ENCODE measurements at places on chromosomes 2 and 18. TPM values are rescaled to one million over a fixed set of nuclear protein-coding genes. Genes with fewer than 3 reads are reported as not detected.

GRCh38 chr2:203697190-203697589 is 9.2 kb upstream of the CD28 start:
- no peaks in the 10 kb centered on the region for H3K27me3 ChIP-seq
- no peak overlapping the region for H3K4me3 ChIP-seq
- no peak for DNase-seq
- H3K4me1 ChIP-seq = peaks cover 2% of the 10 kb centered on the region
- H3K36me3 ChIP-seq = peaks cover 9% of the 10 kb centered on the region

- no peak overlapping the region for H3K4me3 ChIP-seq
- H3K4me1 ChIP-seq = no peaks in the 10 kb centered on the region
- H3K27me3 ChIP-seq = no peaks in the 10 kb centered on the region
- H3K27ac ChIP-seq = no peak overlapping the region
- DNase-seq = no peak
These were observed 98.6 kb downstream of the CALCRL start for GRCh38 chr2:187349326-187349944.

DNA sequence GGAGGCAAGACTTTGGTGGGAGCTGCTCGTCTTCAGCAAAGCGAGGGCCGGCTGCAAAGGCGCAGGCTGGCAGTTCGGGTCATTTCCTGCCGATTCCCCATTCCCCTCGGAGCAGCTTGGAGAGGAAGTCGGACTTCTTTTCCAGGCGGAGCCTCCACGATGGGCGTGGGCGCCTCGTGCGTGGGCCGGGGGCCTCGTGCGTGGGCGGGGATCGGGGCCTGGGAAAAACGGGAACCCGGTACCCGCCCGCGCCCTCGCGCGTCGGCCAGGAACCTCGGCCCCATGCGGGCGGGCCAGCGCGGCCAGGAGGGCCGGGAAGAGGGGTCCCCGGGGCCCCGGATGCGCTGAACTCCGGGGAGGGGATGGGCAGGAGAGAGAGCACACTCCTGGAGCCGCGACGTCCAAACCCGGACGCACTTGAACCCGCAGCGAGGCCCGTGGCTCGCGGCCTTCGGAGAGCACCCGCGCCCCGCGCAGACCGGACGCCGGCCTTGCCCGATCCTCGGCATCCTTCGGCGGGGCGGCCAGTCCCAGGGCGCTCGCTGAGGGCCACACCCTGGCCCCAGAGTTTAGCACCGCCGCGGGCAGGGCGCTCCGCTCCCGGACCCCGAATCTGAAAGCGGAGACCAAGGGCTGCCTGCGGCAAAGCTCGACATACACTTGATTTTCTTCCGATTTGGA is 368.4 kb downstream of the MTX2 start:
- H3K4me1 ChIP-seq = peaks cover 2% of the 10 kb centered on the region
- H3K4me3 ChIP-seq = peak overlapping the region; percentile 43
- no peak for DNase-seq
- no peak overlapping the region for H3K27ac ChIP-seq
- H3K27me3 ChIP-seq = peaks cover 72% of the 10 kb centered on the region

DNA sequence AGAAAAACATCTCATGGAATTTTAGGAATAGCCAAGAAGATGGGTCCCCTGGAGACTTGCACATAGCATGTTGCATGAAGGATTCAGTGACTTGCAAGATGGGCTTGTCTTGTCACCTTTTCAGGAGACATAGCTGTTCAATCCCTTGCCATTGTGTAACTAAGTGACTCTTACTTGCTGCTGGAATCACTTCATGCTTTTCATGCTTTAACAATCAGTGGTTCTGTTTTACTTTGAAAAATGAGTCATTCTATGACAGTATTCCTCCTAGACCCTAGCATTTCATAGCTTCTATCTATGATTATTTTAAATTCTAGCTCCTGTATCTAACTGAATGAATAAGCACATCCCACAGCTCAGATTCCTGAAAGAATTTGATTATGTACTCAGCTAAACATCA is 2.8 kb downstream of the KYNU start:
- H3K4me1 ChIP-seq = no peaks in the 10 kb centered on the region
- no peaks in the 10 kb centered on the region for H3K27me3 ChIP-seq
- H3K27ac ChIP-seq = no peak overlapping the region
- DNase-seq = no peak

GRCh38 chr2:26477126-26477910 is 606 bp downstream of the OTOF start:
- no peaks in the 10 kb centered on the region for H3K27me3 ChIP-seq
- peak; percentile 29 for DNase-seq
- H3K36me3 ChIP-seq = no peaks in the 10 kb centered on the region
- peak overlapping the region; percentile 60 for H3K4me3 ChIP-seq
- H3K27ac ChIP-seq = peak overlapping the region; percentile 84

- no peak for DNase-seq
- no peaks in the 10 kb centered on the region for H3K36me3 ChIP-seq
- H3K27ac ChIP-seq = no peak overlapping the region
- no peak overlapping the region for H3K4me3 ChIP-seq
- no peaks in the 10 kb centered on the region for H3K4me1 ChIP-seq
These were observed 6.2 kb downstream of the RNU2-63P start for GRCh38 chr2:88010136-88010535.

DNA sequence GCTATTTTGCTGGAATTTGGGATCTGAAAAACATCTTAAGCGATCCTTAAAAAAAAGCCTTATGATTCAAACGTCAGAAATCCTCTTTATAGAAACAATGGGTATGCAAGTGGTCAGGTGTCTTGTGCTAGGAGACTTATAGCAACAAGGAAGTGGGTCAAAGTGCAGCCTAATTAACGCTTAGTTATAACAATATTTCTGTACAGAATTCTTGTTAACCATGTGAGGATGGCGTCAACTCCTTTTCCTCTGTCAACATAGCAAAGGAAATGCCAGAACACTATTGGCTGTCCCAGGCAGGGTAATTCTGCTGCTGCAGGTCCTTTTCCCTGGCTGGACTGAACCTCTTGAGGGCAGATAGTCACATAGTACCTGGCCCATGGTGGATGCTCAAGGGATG is 189.4 kb downstream of the MSH2 start:
- no peak for DNase-seq
- no peak overlapping the region for H3K27ac ChIP-seq
- H3K4me3 ChIP-seq = no peak overlapping the region
- no peaks in the 10 kb centered on the region for H3K27me3 ChIP-seq

DNA sequence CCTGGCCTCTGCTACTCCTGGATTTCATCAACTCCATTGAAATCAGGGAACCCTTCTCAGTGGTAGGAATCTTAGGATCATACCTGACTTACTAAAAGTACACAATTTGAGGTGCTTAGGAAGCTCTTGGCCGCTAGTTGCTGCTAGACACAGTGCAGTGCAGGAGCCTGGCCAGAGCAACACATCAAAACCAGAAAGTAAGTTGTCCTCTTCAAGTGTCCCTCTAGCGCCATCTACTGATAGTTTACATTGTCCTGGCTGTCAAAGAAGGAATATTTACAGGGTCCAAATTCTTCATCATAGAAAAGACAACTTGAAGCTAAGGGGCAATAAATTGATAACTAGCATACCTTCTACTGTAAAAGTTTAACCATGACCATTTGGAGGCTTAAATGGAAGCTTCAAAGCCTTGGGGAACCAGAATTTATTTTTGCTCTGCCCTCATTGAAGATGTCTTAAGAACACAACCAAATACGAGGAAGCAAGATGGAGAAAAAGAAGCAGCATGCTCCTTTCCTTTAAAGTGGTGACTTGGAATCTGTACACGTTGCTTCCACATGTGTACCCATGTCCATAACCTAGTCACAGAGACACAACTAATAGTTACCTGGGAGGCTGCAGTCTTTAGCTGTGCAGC is 889.1 kb upstream of the GCFC2 start:
- peak; percentile 40 for DNase-seq
- H3K4me3 ChIP-seq = no peak overlapping the region
- H3K4me1 ChIP-seq = no peaks in the 10 kb centered on the region
- H3K36me3 ChIP-seq = no peaks in the 10 kb centered on the region

GRCh38 chr2:214575465-214575864 is 164.6 kb downstream of the VWC2L start:
- DNase-seq = no peak
- no peak overlapping the region for H3K4me3 ChIP-seq
- no peak overlapping the region for H3K27ac ChIP-seq
- no peaks in the 10 kb centered on the region for H3K27me3 ChIP-seq

DNA sequence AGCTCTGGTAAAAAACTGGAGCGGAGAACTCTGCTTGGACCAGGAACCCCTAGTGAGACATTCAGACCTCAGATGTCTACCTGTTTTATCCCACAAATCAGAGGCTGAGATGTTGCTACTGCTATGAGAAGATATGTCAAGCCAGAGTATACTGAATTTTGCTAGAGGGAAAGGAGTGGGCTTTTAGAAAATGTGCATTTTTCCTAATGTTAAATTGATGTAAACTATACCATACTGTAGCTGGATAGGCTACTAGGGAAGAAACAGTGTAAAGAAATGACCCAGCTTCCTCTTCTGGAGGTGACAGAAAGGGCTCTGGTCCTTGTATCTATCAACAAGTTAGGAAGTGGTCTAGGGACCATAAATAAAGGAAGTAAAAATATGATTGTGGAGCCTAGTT is 65.0 kb downstream of the SLC39A10 start:
- H3K4me3 ChIP-seq = no peak overlapping the region
- no peak for DNase-seq
- H3K27me3 ChIP-seq = no peaks in the 10 kb centered on the region
- peaks cover 5% of the 10 kb centered on the region for H3K4me1 ChIP-seq
- peaks cover 37% of the 10 kb centered on the region for H3K36me3 ChIP-seq
- no peak overlapping the region for H3K27ac ChIP-seq

- H3K4me3 ChIP-seq = no peak overlapping the region
- no peaks in the 10 kb centered on the region for H3K27me3 ChIP-seq
- no peak for DNase-seq
- no peaks in the 10 kb centered on the region for H3K4me1 ChIP-seq
- H3K36me3 ChIP-seq = no peaks in the 10 kb centered on the region
- no peak overlapping the region for H3K27ac ChIP-seq
These were observed 133.9 kb upstream of the CDH20 start for GRCh38 chr18:61199171-61199848.

DNA sequence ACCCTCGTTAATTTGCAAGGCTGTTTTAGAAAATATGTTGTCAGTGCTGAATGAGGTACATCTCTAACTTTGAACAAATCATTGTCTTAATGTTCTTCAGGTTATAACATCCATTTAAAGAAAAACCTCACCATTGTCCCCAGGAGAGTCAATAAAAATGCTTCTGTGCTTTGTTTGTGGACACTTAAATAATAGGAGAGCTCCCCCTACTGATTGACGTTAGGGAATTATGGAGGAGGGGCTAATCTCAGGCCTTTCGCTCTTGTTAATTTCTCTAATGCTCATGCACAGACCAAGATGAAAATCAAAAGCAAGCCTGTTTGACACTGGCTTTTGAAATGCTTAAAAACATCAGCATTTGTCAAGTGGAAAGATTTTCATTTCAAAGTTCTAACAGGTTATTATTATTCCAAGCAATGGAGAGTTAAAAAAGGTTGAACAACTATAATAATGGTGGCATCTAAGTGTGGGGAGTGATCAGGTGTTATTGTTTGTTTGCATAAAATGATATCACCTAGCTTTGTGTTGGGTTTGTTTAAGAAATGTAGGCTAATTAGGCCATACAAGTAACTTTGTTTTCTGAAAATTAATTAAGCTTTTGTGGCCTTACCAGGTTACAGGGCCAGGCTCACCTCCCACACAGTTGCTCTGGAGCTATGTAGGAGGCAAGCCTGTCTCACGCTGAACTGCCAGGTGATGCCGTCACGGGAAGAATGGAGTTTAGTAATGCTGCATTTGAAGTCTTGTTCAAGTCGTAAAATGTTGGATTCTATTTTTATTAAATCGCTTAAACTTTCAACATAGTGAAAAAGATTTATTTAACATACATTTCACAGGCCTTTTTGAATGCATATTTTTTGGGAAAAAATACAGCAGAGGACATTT is 51.7 kb upstream of the SMIM21 start:
- H3K27ac ChIP-seq = no peak overlapping the region
- H3K27me3 ChIP-seq = peaks cover 21% of the 10 kb centered on the region
- no peak overlapping the region for H3K4me3 ChIP-seq
- peak; percentile 34 for DNase-seq

GRCh38 chr18:76970770-76971559 is 148.6 kb downstream of the ZNF236 start:
- H3K27ac ChIP-seq = no peak overlapping the region
- DNase-seq = no peak
- H3K36me3 ChIP-seq = peaks cover 4% of the 10 kb centered on the region
- no peaks in the 10 kb centered on the region for H3K27me3 ChIP-seq
- H3K4me1 ChIP-seq = peaks cover 6% of the 10 kb centered on the region

DNA sequence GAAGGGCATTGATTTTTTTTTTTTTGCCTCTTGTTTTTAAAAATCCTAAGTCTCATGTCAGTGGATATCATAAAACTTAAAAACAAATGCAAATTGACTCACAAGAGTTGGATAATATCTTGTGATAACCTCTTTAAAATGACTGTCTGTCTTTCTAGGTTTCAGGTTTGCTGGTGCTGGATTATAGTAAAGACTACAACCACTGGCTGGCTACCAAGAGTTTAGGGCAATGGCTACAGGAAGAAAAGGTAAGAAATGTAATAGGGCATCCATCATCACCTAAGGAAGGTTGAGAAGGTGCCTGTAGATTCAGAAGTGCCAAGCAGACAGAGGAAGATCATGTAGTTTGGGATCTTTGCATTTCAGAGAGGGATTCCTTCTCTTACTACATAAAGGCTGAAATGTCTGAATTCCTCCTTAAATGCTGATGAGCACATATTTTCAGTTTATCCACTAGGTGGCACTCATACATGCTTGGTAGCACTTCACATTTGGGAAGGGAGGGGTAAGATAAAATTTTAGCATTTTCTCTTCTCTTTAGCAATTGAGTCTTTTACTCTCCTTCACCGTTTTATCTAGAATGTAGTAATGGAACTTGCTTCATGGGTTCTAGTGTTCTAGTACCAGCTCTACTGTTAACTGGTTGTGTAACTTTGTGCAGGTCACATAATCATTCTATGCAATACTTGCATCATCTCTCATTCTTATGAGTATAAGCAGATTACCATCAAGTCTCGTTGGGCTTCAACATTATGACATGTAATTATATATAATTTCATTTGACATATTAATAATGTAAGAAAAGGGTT is 21.1 kb downstream of the CPS1 start:
- no peak overlapping the region for H3K4me3 ChIP-seq
- H3K27ac ChIP-seq = no peak overlapping the region
- no peaks in the 10 kb centered on the region for H3K27me3 ChIP-seq
- H3K36me3 ChIP-seq = no peaks in the 10 kb centered on the region
- no peaks in the 10 kb centered on the region for H3K4me1 ChIP-seq
- DNase-seq = peak; percentile 8

- H3K4me1 ChIP-seq = no peaks in the 10 kb centered on the region
- no peak overlapping the region for H3K4me3 ChIP-seq
- no peak overlapping the region for H3K27ac ChIP-seq
- H3K27me3 ChIP-seq = peaks cover 8% of the 10 kb centered on the region
- no peak for DNase-seq
These were observed 248.8 kb downstream of the MREG start for GRCh38 chr2:215764441-215765048.

- no peak overlapping the region for H3K27ac ChIP-seq
- peaks cover 8% of the 10 kb centered on the region for H3K27me3 ChIP-seq
- H3K36me3 ChIP-seq = no peaks in the 10 kb centered on the region
- peaks cover 1% of the 10 kb centered on the region for H3K4me1 ChIP-seq
- H3K4me3 ChIP-seq = no peak overlapping the region
These were observed 74.8 kb downstream of the DYSF start for GRCh38 chr2:71528131-71528591.

- no peaks in the 10 kb centered on the region for H3K27me3 ChIP-seq
- no peak overlapping the region for H3K4me3 ChIP-seq
- no peak overlapping the region for H3K27ac ChIP-seq
These were observed 103.8 kb downstream of the EPHA4 start for GRCh38 chr2:221468317-221468716.

QPCT gene
- total RNA-seq = not detected

SPTBN1 gene
- total RNA-seq = 184 TPM

IL1RL1 gene
- 0.12 TPM for total RNA-seq

SAG gene
- total RNA-seq = not detected

ALKAL2 gene
- not detected for total RNA-seq

ASB18 gene
- not detected for total RNA-seq

TRIM43 gene
- total RNA-seq = not detected

GCG gene
- total RNA-seq = not detected

HOXD9 gene
- total RNA-seq = not detected

REG3A gene
- not detected for total RNA-seq
